ENCODE measurements at places on chromosomes 3 and 15.

DNA sequence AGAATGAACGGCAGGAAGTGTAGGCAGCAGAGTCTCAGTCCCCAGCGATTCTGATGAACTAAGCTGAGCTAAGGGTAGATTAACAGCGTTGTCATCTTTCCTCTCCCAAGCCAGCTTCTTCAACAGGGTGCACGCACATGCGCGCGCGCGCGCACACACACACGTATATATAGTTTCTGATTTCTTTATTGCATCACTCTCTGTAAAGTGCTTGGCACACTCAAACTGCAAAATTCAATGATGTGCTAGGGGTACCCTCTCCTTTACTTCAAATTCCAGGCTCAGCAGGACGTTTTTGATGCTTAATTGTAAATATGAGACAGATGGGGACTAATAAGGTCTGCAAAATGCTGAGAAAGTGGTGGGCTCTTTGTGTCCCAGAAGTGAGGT, 26.1 kb upstream of the VPS8 start:
- no peak for ATAC-seq

DNA sequence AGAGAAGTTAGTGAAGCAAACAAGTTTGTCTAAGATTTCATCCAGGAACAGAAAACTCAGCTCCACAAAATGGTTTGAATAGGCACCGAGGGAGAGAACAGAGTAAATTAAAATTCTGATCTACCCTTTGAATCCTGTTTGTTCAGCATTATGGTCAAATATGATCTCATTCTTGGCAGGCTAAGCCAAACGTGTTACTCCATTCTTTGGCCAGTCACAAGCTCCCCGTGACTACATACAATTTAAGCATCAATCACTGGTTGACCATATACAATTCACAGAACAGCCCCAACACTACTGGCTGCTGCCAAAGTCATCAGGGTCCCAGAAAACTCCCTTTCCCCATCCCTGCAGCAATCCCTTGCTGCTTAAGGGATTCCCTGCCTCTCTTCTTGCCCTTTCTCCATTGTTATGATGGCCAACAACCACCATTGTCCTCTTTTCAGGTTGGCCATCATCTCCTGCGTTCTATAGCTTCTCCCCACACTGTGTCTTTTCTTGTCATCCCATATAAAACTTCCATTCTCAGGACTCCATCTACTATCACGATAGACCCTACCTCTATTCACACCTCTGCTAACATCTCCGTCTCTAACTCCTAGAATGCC, 46.3 kb downstream of the GOLIM4 start:
- no peak for ATAC-seq

DNA sequence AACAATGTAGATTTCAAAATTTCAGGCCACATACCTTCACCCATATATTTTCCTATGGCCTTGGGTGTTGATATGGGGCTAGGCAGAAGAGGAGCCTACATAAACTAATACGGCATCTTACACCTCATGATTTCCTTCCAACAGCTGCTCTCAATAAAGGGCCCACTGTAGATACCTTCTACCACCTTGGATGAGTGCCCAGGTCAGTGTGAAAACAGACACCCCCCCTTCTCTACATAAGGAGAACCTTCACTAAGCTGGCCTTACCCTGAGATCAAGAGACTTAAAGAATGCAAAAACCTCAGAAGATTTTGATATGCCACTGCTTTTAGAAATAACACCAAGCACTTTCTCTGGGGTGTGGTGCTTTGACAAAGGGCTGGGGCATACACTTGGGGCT, 42.7 kb downstream of the SH3BP5 start:
- no peak for ATAC-seq

DNA sequence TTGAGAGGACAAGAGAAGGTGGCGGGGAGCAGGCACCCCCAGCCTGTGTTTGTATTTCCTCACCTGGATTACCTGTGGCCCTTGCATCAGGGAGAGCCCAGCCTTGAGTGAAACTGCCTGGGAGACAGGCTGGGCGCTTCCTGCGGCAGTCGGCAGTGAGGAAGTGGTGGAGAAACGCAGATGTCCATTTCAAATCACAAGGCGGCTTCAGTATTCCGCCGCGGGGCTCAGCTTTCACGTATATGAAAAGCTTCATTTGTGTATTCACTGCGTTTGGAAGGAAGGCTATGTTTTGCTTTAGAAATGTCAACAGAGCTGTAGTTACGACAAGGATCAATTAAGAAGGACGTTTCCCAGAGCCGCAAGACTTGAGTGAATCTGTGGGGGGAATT, 167.4 kb upstream of the CTDSPL start:
- ATAC-seq = no peak

DNA sequence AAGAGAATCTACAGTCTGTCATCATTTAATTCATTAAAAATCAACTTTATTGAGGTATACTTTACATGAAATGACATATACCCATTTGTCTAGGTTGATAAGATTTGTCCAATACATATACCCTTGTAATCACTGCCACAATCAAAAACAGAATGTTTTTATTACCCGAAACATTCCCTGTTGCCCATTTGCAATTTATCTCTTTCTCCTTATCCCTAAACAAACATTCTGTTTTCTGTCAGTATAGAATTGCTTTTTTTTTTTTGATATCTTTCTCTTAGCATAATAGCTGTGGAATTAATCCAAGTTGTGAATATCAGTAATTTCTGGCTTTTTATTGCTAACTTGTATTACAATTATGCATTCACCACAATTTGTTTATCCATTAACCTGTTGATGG, 4.3 kb upstream of the CNTN6 start:
- no peak for ATAC-seq

GRCh38 chr3:49415931-49416601, 3.8 kb downstream of the TCTA start:
- ATAC-seq = peak; percentile 23

Measured in activated CD4-positive, CD25-positive, alpha-beta regulatory T cell treated with anti-CD3 and anti-CD28 coated beads, Interleukin-2, amount 50 U/mL, for 24 hours (primary cell).